Activated T-helper 1 cell treated with Interleukin-2 at 50 U/mL for 16 hours (primary cell): ENCODE measurements at places on chromosomes 5 and 9.

GRCh38 chr5:81948349-81948748, 23.5 kb upstream of the ATG10 start:
- DNase-seq, result no peak

DNA sequence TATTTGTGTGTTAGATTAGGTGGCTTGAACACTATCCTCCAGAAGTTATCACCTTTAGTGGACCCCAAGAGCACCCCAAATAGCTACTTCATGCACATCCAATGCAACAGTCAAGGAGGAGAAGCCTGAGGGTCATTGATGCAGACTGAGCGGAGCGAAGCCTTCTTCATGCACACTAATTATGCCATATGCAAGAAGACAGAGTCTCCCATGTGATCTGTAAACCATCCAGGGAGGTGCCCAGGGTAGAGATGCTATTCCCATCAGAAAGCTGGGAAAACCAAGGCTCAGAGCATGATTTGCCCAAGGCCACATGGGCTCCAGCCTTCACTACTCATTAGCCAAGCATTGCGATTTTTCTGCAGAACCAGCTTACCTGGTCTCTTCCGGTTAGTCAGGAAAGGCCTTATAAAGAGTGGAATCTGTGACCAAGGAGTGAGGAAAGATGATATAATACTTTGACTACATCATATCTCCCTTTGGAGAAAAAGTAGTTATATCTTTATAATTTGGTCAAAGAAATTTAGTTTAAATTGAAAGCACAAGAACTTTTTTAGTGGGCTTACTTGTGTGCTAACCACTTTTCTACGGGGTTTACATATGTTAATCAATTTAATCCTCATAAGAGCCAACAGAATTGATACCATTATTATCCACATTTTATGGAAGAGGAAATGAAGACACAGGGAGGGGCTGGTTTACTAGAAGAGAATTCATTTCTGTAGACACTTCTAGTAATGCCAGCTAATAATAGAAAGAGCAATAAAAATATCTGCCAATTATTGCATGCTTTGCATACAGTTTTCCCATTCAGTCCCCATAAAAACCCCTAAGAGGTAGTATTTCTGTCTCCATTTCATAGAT, 220.0 kb downstream of the ESM1 start:
- no peak for DNase-seq

GRCh38 chr9:120369608-120370220, 210.3 kb downstream of the CDK5RAP2 start:
- DNase-seq, result no peak

DNA sequence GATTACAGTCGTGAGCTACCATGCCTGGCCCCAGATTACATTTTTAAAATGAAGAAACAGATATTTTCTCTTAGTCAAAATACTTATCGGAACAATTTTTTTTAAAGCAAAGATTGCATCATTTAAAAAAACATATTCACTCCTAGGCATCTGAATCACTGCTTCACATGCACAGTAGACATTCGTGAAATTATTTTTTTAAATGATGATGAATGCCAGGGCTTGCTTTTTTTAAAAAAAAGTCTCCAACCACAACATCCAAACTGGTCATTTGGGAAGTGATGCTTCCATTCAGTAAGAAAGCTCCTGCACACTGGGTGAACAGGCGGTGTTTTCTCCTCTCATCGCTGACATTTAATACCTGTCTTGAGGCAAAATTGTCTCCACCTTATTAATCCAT, 223.0 kb upstream of the DMRT1 start:
- DNase-seq, result no peak

- no peak for DNase-seq
Measured at GRCh38 chr5:111255169-111255568, 31.0 kb downstream of the CAMK4 start.

- no peak for DNase-seq
Measured at GRCh38 chr9:38141746-38142591, 72.9 kb upstream of the SHB start.

GRCh38 chr5:8234179-8234770, 365.3 kb downstream of the MTRR start:
- DNase-seq, result no peak

- DNase-seq, result no peak
Measured at GRCh38 chr9:135502873-135503321, 2.4 kb downstream of the MRPS2 start.

- no peak for DNase-seq
Measured at GRCh38 chr5:67178085-67178484, 18.5 kb downstream of the CD180 start.

- DNase-seq, result no peak
Measured at GRCh38 chr5:91486638-91487037, 103.5 kb upstream of the ARRDC3 start.

DNA sequence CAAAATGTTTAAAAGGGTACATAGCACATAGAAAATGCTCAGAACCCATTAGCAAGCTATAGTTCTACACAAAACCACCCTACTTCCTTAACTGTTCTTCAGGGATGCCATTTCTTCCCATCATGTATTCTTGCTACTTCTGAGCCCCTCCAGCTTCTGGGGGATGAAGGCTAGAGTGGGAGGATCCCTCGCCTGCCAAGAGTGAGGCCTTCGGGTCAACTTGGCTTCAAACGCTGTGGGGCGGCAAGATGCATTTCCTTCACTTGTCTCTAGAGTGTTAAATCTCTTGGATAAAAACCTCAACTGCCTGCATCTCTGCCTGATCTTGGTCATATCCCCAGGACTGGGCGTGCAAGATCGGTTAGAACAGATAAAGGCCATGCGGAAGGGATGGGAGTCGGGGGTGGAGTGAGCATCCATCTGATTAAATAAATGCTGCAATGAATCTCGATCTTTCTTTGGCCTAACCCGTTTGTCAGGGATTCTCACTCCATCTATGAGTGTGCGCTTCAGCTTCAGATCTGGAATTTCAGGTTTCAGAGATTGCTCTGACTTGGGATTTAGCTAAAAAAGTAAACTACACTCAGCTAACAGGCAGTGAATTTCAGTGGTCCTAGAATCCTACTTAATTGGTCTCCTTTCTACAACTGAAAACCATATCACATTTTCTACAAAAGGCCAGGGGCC, 118.0 kb upstream of the PANK3 start:
- DNase-seq, result no peak

DNA sequence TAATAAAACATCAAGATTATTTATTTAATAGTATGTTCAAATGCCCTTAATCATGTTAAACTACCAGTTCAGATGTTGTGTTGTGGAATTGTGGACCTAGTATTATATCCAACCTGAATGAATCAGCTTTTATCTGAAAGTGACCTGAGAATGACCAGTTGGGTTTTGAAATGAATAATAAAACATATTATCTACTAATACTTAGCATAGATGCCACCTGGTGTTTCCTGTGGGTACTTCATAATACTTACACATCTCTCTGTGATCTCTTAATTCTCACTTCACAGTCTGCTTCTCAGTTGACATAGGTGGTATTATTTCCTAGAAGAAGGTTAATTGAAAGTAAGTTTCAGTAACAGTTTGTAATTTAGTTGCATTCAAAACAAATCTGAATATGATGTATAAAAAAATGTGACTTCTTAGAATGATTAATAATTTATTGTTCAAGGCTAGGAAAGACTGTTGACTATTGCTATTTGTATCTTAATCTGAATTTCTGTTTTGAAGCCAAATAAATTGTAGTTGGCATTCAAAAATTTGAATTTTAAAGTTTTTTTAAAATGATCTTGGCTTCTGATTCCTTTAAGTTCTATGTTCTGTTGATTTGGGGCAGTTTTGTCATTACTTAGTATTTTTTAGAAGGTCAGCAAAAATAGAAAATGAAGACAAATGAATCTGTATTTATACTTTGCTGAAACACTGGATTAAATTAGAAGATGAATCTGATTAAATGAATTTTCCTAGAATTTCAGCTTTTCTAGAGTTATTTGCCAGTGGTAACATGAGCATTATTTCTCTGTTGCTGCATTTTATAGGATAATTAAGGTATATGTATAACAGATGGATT, 48.2 kb downstream of the KIF2A start:
- no peak for DNase-seq

- DNase-seq, result no peak
Measured at GRCh38 chr9:92760070-92760469, 4.6 kb downstream of the BICD2 start.

DNA sequence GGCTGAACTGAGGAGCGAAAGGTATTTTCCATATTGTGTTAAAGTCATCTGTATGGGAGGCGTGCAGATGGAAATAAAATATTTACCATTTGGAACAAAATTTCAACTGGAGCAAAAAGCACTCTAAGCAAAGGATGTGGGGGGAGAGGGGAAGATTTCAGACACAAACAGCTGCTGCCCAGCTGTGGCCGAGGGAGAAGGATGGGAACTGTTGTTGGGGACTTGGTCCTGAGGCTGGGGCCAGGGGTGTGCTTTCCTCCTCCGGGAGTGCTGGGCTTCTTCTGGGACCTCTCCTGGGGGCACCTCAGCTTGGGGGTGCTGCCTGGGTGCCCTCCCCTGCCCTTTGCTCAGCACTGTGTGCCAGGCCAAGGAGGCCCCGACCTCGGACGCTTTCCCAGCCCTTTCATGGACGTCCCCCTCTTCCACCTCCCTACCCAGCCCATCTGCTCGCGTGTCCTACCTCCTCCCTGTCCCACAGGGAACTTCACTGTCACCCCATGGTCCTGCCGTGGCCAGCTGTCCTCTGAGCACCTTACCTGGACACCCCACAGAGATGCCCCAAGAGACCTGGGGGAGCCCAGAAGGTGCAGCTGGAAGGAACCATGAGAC, 101.9 kb upstream of the COL5A1 start:
- no peak for DNase-seq

DNA sequence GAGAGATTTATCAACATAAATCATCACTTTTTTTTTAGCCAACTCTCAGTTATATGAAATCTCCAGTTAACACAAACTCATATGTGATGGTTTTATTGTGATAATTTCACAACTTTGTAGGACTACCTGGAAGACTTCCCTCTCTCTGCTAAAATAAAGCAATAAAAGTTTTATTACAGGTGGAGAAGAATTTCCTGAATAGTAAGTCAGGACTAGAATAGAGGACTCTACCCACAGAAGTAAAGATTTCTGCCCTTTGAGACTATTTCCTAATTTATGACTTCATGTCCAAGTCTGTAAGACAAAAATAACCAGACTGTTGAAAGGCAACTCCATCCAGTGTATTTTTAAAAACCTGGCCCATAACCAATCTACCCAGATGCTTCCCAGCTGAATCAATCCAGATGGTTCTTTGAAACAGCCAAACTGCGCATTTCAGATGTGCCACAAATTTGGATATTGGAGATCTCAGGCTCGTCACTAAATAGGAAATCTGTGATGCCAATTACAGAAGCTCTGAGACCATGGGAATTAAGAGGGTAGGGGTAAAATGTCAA, 234.0 kb upstream of the NMUR2 start:
- no peak for DNase-seq

GRCh38 chr5:19488786-19489185, 499.2 kb downstream of the CDH18 start:
- DNase-seq, result no peak

DNA sequence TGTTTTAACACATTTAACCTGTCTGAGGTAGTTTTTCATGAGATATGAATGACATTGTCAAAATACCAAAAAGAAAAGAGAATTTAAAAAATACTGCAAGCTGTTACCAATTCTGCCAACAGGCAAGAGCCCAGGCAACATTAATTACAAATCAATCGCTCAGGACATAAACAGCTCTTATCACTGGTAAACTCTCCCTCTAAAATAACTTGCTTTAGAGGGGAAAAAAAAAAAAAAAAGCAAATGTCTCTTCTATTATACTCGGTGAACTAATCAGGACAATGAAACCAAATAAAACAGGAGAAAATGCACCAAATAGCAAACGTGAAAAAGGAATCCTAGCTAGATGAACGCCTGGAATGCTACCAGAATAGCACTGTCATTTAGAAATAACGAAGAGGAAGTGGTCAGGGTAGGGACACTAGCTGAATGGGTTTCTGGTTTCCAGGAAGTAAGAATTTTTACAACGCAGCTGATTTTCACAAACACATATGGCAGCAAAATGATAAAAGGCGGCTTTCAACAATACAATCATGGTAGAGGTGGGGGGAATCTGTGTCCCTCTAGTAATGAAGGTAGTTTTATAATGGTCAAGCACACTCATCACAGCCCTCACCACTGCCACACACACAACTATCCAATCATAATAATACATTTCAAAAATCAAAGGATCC, 94.9 kb downstream of the DENND1A start:
- DNase-seq, result no peak

DNA sequence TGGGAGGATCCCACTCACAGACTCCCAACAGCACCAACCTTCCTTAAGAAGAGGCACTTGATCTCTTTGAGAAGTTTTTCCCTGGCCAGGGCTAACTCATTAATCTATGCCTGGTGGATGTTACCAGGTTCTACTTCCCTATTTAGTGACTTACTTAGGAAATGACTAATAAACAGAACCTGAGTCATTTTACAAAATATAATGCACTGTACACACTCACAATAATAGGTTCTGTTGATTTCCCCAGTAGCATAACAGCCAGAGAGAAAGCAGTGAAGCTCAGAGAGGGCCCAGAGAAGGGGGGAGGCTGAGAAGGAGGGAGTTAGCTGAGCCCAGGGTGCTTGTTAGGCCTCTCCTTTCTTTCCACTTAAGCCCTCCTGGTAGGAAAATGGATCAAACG, 27.1 kb downstream of the FRMD3 start:
- DNase-seq, result no peak

- no peak for DNase-seq
Measured at GRCh38 chr9:72424131-72424530, 59.1 kb upstream of the ZFAND5 start.

DNA sequence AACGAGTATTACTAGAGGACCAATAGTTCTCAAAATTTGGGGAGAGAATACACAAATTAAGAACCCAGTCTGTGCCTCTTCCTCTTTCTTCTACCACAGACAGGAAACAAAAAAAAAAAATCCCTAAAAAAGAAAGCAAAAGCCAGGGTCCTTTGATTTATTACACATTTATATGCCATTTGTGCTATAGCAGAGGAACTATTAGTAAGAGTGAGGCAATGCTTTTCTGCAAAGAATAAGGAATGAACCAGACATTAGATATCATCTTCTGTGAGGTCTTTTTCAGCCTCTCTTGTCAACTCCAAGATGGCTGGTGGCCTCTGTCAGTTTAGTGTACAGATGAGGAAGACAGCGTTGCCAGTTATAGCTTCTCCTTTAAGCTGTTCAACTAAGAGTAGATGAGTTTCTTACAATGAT, 127.6 kb downstream of the RFX3 start:
- DNase-seq, result no peak

DNA sequence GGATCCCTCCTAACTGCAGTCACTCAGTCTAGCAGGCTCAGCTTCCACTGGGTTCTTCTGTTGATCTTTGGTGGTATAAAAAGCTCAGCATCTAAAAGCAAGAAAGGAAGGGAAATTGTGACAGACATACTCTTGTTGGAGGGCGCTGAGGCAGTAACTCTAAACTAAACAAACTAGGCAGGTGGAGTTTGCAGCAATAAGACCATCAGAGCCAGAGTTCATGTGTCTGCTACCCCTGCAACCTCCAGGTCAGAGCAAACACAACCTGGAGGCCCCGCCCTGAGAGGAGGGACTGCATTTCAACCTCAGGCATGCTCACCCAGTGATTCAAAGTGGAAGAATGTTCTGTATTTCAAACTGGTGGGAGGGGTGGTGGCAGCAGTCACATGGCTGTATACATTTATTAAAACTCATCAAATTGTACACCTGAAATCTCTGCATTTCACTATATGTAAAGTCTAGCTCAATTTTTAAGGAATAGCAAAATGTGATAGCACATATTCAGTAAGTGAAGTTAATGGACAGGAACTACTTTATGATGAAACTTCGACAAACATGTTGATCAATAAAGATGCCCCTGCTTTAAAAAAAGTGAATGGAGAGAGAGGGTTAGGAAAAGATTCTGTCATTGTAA, 7.1 kb downstream of the ACTL7A start:
- no peak for DNase-seq
